Activated CD4-positive, alpha-beta T cell treated with anti-CD3 and anti-CD28 coated beads, Interleukin-2, amount 10 ng/mL, durations not matched to agents 7 days and 5 days (primary cell): ENCODE measurements at places on chromosomes 16 and 17. TPM values are rescaled to one million over a fixed set of nuclear protein-coding genes. Genes with fewer than 3 reads are reported as not detected.

GRCh38 chr17:44850612-44851011, 2.9 kb downstream of the HIGD1B start:
- H3K27ac ChIP-seq, result no peak overlapping the region
- H3K4me3 ChIP-seq, result no peak overlapping the region
- no peaks in the 10 kb centered on the region for H3K4me1 ChIP-seq
- no peak for DNase-seq

DNA sequence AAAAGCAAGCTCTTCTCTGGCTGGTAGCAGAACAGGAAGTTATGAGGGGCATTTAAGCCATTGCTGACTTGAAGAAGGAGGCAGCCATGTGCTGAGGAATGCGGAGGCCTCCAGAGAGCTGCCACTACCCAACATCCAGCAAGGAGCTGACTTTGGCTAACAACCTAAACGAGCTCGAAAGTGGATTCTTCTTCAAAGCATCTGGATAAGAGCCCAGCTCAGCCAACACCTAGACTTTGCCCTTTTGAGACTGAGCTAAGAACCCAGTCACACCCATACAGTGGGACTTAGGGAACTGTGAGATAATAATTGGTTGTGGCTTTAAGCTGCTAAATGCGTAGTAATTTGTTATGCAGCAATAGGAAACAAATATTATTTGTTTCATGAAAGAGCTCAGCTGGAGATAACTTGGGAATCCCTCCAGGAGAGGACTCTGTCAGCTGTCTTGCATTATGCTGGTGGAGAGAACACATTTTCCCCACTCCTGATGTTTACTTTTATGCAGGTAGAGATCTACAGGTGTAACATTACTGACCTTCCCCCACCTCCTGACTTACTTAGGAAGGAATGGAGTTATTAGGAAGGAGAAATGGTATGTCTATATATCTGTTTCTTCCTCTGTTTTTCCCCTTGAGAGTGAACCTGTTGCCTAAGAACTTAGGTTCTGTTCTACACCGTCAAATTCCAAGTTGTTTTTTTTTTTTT, 52.7 kb upstream of the ZNF629 start:
- DNase-seq, result no peak
- peaks cover 2% of the 10 kb centered on the region for H3K4me1 ChIP-seq
- no peak overlapping the region for H3K4me3 ChIP-seq
- no peak overlapping the region for H3K27ac ChIP-seq
- H3K36me3 ChIP-seq, result no peaks in the 10 kb centered on the region

Gene SMIM36
- total RNA-seq, result not detected

DNA sequence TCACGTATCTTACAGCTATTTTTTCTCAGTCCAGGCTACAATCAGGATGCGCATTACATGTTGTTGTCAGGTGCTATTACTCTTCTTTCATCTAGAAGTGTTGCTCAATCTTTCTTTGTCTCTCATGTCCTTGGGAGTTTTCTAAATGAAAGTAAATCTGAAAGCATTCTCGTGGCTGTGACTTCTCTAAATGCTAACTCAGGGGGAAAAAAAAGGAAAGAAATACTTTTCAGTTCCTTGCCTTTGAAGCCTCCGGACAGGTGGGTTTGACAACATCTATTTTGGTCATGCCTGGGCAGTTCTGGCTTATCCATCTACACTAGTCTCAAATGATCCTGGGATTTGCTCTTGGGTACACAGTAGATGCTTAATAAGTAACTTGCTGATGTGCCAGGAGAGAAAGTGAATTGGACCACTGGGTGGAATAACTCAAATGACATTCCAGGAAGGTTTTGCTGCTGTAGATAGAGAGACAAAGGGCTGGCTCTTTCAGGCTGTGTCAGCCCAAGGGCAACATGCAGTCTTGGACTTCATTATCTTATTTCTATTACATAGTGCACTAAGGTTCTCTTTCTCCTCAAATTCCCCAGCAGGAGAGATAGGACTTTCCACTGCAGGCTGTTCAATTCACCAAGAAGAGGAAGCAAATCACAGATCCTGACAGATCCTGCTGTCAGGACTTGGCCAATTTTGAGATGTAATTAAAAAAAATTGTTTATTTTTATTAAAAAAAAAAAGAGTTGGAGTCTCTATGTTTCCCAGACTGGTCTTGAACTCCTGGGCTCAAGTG, 63.6 kb upstream of the NFAT5 start:
- DNase-seq, result no peak
- H3K36me3 ChIP-seq, result no peaks in the 10 kb centered on the region

DNA sequence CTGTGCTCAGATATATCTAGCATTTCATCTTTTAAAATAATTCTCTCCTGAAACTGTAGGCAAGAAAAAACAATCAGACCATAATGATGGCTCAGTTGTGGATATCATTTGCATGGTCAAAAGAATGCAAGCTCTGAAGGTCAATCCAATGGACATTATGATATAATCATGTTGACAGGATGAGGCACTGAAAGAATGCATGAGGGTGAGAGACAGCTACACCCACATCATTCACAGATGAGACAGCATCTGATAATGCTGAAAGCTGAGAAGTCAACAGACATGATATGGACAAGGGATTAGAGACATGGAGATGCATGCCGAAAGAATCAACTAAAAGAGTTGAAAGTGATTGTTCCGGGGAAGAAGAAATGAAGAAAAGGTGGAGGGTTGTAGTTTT, 346.4 kb upstream of the CDH5 start:
- no peaks in the 10 kb centered on the region for H3K27me3 ChIP-seq
- H3K4me1 ChIP-seq, result no peaks in the 10 kb centered on the region
- H3K36me3 ChIP-seq, result no peaks in the 10 kb centered on the region
- DNase-seq, result no peak

GRCh38 chr16:3761375-3762106, 44.2 kb upstream of the TRAP1 start:
- no peak overlapping the region for H3K4me3 ChIP-seq
- no peaks in the 10 kb centered on the region for H3K4me1 ChIP-seq
- DNase-seq, result no peak
- H3K27ac ChIP-seq, result no peak overlapping the region
- H3K27me3 ChIP-seq, result no peaks in the 10 kb centered on the region

DNA sequence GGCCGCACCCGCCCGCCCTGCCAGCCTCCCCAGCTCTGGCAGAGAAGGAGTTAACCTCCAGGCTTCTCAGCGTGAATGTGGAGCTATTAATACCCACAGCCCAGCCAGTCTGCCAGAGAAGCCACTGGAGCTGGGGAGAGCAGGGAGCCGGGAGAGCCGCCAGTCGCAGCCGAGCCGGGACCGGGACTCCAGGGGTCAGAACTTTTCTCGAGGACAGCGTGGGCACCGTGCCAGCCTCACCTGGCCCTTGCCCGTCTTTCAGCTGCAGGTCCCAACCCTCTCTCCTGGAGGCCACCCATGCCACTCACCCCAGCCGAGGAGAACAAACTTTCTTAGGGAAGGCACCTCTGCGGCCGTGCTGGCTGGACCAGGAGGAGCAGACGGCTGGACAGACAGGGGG, 33.8 kb upstream of the SBK1 start:
- H3K4me3 ChIP-seq, result no peak overlapping the region
- peaks cover 8% of the 10 kb centered on the region for H3K4me1 ChIP-seq
- DNase-seq, result no peak
- peaks cover 12% of the 10 kb centered on the region for H3K27me3 ChIP-seq
- no peaks in the 10 kb centered on the region for H3K36me3 ChIP-seq

GRCh38 chr16:85407-85782, 7.4 kb downstream of the MPG start:
- peaks cover 18% of the 10 kb centered on the region for H3K36me3 ChIP-seq
- H3K27me3 ChIP-seq, result no peaks in the 10 kb centered on the region
- peaks cover 37% of the 10 kb centered on the region for H3K4me1 ChIP-seq

DNA sequence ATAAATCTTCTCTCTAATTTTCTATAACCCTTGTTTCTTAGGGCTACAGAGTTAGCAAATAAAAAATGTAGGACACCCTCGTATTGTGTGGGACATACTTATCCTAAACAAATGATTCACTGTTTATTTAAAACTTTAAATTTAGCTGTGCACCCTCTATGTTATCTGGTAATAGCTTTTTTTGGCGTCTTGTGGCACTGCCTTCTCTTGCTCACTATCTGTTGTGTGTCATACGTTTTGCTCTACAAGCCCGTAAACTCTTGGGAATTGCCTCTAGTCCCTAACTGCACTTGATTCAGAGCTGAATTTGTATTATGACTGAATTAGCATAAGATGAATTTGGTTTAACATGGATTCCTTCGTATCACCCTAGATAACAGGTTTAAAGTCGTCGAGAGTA, 144.3 kb upstream of the MYOCD start:
- no peak overlapping the region for H3K27ac ChIP-seq
- no peaks in the 10 kb centered on the region for H3K4me1 ChIP-seq
- H3K27me3 ChIP-seq, result no peaks in the 10 kb centered on the region
- H3K36me3 ChIP-seq, result no peaks in the 10 kb centered on the region
- no peak overlapping the region for H3K4me3 ChIP-seq

Gene SLC13A2
- not detected for total RNA-seq

Gene C17orf75
- total RNA-seq, result 25.8 TPM

- H3K27me3 ChIP-seq, result peaks cover 2% of the 10 kb centered on the region
- peaks cover 31% of the 10 kb centered on the region for H3K4me1 ChIP-seq
- H3K4me3 ChIP-seq, result no peak overlapping the region
- H3K27ac ChIP-seq, result no peak overlapping the region
- peaks cover 38% of the 10 kb centered on the region for H3K36me3 ChIP-seq
Measured at GRCh38 chr17:47973541-47973940, 2.6 kb downstream of the CDK5RAP3 start.
